ENCODE measurements at places on chromosomes 4 and X.

- no peak for DNase-seq
Measured at GRCh38 chrX:47879463-47879862, 42.8 kb downstream of the ZNF81 start.

GRCh38 chr4:80294206-80294605 lies 27.7 kb downstream of the FGF5 start:
- no peak for DNase-seq

DNA sequence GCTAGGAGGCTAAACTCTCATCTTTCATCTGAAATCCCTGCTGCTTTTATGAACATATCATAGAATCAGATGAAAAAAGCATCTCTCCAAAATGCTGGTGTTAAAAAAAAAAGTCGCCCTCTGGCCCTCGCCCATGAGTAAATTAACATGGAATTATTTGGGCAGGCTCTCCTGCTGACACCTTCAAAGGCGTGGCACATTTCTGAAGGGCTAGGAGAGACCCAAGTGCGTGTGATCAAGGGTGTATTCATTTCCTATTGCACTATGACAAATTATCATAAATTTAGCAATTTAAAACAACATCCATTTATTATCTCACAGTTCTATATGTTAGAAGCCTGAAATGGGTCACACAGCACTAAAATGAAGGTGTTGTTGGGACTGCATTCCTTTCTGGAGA lies 5.1 kb downstream of the ANXA3 start:
- DNase-seq: no peak

DNA sequence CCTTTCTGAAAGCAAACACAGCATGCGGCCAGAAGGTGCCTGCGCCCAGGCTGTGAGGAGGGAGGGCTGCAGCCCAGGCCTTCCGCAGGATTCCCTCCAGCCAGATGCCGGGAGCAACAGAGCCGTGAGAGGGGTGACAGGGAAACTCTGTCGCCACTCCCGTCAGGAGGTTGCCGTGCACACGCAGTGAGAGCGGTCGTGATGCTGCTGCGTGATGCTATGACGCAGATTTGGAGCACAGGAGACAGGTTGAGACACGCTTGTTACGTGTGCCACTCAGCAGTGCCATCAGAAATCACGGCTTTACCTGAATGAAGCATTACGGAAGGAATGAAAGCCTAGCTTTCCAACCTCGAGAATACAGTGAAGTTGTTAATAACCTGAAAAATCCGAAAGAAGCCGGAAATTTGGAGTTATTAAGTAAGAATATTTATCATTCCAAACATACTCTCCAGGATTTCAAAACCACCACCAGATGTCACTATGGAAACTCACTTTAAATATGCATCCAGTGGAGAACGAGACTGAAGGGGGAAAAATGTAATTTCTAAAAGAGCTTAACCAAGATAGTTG lies 54.4 kb downstream of the FAT1 start:
- no peak for DNase-seq

GRCh38 chrX:131789664-131790063 lies 233.4 kb upstream of the STK26 start:
- DNase-seq: no peak

GRCh38 chrX:135985157-135985972 lies at the start of gene SLC9A6:
SLC9A6 (plus strand) TSS chrX:135985435; CDS start chrX:135985659, 224 bp downstream.
- DNase-seq: peak; percentile 44

DNA sequence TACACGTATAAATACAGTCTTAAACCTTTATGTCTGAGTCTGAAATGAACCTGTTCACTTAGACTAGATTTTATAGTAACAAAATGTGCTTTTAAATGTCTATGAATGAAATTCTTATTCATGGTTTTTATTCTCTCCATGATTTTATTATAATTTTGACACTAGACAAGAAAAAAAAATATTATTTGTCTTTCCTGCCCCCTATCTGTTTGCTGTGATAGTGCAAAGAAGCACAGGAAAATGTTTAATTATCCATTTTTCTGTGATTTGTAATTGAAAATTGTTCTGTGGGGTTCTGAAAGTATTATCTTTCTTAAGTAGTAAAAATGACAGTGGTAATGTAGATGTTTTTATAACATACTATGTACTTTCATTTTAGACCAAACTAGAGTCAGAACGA lies 52.0 kb downstream of the INTS6L start:
- no peak for DNase-seq

GRCh38 chr4:73259571-73260090 lies 1.0 kb upstream of the ANKRD17 start:
- no peak for DNase-seq

DNA sequence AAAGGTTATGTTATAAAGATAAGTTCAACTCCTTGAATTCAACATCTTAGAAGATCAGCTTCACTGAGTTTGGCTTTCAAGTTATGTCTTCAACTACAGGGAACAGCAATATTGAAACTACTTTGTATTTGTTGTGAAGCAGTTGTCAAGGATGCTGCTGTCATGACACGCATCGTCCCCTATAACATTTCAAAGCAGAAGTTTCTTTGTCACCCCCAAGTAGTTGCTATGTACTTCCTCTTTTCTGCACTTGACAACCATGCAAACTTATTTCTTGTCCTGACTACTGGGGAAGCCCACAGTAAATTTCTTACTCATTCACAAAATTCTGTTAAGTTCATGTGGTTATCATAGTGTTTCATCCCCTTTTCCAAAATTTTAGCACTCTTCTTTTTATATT lies 14.3 kb downstream of the ANTXR2 start:
- no peak for DNase-seq

GRCh38 chr4:150358691-150359090 lies 223.3 kb upstream of the MAB21L2 start:
- DNase-seq: no peak

DNA sequence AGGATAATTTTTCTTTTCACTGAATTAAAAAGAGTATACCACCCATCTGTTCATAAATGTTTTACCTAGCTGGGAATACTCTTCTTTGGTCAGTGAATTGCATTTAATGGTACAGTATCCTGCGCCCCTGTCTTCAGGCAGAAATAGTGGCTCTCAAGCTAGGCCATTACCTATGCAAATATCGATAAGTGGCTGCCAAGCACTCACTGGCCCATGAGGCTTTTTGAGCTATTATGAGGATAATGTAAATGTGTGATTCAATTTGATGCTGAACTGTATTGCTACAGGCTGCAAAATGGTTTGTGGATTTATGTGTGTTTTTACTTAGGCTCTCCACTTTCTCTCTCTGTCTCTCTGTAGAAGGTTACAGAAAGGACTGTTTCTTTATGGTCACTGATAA lies 30.1 kb upstream of the MTMR1 start:
- DNase-seq: no peak

DNA sequence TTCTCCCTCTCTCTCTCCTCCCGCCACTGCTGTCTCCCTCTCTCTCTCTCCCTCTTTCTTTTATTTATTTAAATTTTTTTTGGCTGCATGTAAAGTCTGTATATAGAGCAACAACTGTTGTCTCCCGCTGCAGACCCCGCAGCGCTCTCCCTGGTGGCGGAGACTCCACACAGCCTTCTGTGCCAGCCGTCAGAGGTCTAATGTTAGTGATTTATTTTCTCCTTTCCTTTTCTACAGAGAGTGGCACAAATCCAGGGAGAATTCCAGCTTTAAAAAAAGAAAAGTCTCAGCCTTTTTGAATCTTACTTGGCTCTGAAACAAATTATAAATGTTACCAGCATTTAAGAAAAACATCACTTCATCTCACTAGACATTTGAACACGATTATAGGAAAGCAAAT lies 106.2 kb downstream of the FAM9B start:
- DNase-seq: no peak

GRCh38 chr4:6618386-6619115 lies 21.9 kb upstream of the MRFAP1 start:
- DNase-seq: no peak

DNA sequence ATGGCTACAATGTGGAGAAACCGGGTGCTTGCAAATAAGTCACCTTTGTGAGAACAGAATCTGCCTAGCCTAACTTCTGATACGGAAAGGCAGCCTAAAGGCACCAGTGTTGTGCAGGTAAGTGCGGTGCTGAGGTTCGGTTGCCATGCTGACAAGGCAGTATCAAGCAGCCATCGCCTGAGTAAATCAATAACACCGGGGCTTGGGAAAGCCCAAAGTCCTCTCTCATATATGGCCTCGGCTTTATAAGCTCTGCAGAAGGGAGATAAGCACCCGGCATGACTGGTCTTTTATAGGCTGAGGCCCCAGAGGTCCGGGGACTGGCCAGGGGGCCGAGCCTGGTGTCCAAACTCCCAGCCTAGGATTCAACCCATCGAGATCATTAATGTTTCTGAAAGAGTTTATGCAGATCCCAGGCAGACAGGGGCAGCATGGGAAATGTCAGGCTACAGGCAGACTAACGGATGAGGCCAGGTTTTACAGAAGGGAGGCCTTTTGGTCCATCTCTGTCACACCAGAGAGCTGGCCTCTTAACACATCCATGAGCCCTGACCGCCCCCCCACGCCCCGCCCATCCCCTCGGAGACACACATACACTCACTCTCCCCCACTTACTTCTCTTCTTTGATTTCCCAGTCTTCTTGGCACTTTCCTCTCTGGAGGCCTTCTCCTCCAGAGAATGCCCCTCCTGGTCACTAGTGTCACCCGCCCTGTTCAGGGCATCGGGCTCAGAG lies 38.5 kb downstream of the ELF4 start:
- no peak for DNase-seq

DNA sequence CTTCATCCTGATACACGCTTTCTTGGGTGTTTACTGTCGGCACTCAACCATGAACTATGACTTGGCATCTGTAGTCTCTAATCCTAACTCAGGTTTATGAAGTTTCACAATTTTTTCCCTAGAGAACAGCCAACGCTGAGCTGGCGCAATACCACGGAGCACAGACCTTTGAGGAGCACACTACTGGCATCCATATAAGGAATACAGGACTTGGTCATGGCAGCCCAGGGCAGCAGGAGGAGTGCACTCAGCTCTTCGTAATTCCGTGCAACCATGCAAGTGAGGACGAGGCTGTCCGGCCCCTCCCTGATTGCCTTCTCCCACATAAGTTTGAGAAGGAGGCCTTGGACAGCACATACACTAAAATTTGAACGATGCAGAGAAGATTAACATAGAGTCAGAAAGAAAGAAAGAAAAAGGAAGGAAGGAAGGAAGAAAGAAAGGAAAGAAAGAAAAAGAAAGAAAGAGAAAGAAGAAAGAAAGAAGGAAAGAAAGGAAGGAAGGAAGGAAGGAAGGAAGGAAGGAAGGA lies 41.0 kb upstream of the PDLIM5 start:
- DNase-seq: no peak

- no peak for DNase-seq
Measured at GRCh38 chr4:78645853-78646757, 94.5 kb downstream of the ANXA3 start.

GRCh38 chrX:72038868-72039267 lies 92.8 kb downstream of the RTL5 start:
- no peak for DNase-seq

DNA sequence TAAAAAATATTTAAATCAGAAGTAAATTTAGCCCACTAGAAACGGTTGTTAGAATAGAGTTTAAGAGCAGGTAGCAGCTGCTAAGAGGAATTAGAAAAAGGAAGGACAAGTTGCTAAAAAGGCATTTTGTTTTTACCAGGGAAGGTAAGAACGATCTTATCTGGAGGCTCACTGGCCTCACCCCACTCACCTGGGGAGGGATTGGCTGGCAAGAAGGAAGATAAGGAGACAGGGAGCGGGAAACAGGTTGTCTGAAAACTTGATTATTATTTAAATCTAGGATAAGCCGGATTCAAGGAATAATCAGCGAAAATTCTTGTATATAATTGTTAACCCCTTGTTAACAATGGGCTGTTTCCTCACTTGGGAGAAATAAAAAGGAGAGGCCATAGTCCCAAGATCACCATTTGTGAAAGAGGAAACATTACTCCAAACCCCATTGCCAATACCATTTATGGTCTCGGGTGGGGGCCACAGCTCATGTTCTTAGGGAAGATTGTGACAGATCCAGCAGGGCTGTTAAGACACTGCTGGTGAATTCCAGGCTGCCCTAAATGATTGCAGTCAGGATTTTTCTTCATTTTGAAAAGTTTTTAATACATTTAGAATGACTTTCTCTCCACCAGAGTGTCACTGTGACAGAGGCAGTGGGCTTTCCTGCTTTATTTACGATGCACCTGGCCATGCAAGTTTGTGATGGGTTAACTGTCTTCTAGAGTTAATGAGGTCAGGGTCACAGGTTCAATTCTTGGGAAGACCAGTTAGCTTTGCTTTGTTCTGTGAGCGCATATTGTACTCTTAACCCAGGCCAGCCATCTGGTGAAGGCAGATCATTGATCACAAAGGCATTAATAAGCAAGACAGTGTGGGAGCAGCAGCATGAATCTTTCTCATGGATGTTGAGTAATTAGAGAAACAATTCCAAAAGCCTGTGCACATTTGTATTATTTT lies 106.6 kb downstream of the CEP135 start:
- DNase-seq: no peak

DNA sequence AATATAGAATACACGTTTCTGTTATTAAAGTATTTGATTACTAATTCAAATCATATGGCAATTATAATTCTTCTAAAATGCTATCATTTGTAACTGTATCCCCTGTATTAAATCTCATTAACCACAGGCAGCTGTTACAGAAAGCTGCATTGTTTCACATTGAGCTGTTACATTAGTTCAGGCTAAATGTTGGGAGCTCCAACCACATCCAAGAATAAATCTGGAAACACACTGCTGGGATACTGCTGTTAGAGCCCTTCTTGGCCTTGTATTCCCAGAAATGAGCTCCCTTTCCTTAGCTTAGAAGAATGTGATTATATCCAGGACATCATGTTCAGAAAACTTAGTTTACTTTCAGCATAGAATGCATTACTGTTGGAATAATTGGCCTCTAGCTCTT lies 48.2 kb downstream of the GUCY1B1 start:
- no peak for DNase-seq

DNA sequence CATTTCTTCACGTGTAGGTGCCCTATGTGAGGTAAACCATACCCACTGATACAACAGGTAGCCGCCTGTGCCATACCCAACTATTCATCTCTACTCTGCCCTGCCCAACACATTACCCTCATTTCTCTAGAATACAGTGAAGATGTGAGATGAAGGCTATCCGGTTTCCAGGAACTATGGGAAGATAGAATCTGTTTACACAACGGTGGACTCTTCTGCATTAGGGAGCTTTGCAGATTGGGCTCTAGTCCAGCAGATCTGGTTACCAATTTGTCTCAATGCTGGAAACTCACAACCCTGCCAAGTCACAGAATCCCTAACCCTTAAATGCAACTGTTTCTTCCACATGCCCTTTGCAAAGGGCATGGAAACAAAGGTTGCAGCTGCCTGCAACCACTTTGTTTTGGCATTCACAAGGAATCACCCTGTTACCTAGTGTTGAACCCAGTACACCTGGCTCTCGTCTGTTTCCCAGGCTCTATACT lies 6.4 kb upstream of the SLAIN2 start:
- no peak for DNase-seq

DNA sequence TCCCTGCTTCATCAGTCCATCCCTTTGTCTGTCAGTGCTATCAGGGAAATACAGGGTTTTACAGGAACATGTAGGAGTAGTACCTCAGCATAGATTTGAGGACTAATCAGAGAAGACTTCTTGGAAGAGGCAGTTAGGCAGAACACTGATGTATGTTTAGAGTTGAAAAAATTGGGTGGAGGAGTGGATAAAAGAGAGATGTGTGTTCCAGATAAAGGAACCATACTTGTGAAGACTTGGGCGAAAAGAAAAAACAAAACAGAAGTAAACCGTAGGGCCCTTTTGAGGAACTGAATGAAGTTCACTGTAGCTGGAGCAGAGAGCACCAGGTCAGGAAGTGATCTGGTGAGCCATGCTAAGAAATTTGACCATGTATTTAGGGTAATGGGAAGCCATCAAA lies 32.3 kb downstream of the AFF1 start:
- DNase-seq: no peak

GRCh38 chrX:57565198-57565597 lies 26.6 kb upstream of the ZXDB start:
- DNase-seq: no peak
